SJCRH30 (cell line): ENCODE measurements at places on chromosomes 12 and 14.

GRCh38 chr14:31939934-31940333 lies 137.2 kb upstream of the ARHGAP5 start:
- peak; percentile 40 for DNase-seq

DNA sequence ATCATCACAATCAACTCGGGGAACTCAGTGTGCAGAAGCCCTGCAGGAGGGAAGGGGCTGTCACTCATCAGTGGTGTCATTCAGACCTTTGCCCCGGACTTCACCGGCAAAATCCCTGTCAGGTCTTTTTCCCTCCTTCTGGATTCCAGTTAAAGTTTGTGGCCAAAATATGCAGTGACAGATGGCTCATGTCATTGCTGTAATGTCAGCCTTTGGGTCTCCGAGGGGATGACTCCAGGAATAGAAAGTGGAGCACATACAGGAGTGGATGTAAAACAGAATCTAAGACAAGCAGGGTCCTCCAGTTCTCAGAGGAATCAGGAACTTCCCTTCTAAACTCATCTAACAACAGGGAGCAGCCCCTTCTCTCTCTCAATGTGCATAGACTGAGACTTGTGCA lies 130.3 kb upstream of the RASSF8 start:
- DNase-seq: no peak

GRCh38 chr14:53545217-53545616 lies 392.1 kb upstream of the DDHD1 start:
- DNase-seq: no peak

GRCh38 chr14:36362648-36363047 lies 42.2 kb upstream of the MBIP start:
- DNase-seq: no peak

DNA sequence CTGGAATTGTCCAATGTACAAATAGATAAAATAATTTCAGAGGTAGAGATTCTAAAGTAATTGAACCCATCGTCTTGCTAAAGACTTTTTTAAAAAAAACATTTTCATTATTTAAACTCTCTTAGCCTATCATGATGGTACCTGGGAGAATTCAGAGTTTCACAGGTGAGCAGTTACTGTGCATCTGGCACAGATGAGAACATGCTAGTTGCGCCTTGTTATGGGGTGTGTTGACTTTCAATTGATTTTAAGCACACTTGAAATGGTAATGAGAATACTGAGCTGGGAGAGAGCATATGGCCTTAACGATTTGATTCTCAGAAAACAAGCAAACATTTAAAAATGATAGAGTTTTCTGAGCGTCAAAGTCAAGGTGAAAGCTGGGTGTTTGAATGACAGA lies 66.6 kb downstream of the FLRT2 start:
- DNase-seq: no peak

- DNase-seq: no peak
These were observed 28.3 kb downstream of the NGB start for GRCh38 chr14:77242752-77243151.

DNA sequence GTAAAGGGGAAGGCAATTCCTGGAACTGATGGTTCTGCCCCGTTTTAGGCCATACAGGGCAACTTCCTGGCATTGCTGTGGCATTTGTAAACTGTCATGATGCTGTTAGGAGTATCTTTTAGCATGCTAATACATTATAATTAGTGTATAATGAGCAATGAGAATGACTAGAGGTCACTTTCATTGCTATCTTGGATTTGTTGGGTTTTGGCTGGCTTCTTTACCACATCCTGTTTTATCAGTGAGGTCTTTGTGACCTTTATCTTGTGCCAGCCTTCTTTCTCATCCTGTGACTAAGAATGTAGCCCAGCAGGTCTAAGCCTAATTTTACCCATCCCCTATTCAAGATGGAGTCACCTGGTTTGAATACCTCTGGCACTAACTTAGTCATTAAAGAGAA lies 51.2 kb downstream of the TESPA1 start:
- no peak for DNase-seq
